ENCODE measurements at places on chromosomes 2 and 18.

- DNase-seq, result peak; percentile 48
Observed at GRCh38 chr2:42196403-42197267, 27.5 kb downstream of the EML4 start.

DNA sequence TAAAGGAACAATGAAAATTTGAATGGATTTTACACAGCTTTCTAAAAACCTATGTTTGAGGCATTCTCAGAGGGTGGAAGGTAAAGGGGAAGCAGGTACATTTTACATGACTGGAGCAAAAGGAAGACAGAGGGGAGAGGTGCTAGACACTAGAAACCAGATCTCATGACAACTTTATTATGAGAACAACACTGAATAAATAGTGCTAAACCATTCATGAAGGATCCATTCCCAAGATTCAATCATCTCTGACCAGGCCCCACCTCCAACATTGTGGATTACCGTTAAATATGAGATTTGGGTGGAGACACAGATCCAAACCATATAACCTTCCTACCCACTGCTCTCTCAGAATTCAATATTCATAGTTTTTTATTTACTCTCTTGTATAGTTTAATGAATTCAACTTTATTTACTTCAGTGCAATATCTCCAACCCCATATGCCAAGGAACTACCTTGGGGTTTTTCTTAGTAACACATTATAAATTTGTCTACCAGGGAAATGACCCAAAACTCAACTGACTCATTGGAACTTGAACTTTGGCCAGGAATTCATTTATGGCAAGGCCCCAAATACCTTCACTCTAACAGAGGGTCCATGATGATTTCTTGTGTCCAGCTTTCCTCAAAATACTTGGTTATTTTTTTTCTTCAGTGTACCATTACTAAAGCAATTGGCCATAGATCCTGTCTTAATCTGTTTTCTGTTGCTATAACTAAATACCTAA lies 317.8 kb downstream of the GULP1 start:
- DNase-seq, result no peak

GRCh38 chr2:50765146-50765545 lies 266.8 kb downstream of the NRXN1 start:
- DNase-seq, result no peak

DNA sequence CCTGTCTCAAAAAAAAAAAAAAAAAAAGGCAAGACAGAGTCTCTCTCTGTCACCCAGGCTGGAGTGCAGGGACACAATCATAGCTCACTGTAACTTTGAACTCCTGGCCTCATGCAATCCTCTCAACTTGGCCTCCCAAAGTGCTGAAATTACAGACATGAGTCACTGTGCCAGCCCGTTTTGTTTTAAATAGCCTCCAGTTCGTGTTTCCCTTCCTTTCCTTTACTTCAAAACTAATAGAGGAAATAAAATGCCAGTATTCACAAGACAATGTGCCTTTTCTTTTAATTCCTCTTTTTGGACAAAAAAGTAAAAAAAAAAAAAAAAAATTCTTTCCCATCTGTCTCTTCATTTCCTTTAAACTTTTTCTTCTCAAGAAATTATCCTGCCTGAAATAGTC lies 54.5 kb upstream of the ACMSD start:
- DNase-seq, result no peak

GRCh38 chr2:54468673-54469072 lies 12.5 kb downstream of the SPTBN1 start:
- no peak for DNase-seq

- no peak for DNase-seq
Observed at GRCh38 chr2:192123847-192124246, 70.9 kb downstream of the TMEFF2 start.

- DNase-seq, result no peak
Observed at GRCh38 chr2:215888680-215889079, 124.7 kb downstream of the MREG start.

GRCh38 chr2:168245074-168245825 lies 2.1 kb downstream of the STK39 start:
- DNase-seq, result no peak

- DNase-seq, result no peak
Observed at GRCh38 chr18:33735428-33735827, 157.4 kb downstream of the ASXL3 start.

DNA sequence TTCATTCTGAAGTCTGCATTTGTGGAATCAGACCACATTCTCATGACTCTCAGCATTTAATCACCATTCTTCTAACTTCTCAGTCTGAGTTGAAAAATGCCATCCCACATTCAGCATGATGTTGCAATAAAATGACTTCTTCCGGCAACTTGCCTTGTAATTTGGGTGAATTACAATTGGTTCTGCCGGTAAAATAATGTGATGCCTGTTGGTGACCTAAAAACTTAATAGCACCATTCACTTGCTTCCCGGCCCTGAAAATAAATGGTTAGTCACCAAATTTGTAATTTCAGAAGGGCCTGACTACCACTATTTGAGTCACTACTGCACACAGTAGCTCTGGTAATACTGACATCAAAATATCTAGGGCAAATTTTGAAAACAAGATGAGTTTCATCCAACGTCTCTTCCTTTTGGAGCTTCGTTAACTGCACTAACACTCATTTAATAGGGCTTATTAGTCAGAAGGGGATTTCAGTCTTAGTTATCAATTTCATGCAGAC lies 637.1 kb upstream of the CHAC2 start:
- DNase-seq, result no peak

- DNase-seq, result no peak
Observed at GRCh38 chr2:151087377-151087776, 174.3 kb downstream of the RBM43 start.

- DNase-seq, result no peak
Observed at GRCh38 chr2:228675646-228676045, 494.2 kb upstream of the SPHKAP start.

- no peak for DNase-seq
Observed at GRCh38 chr2:125855204-125855603, 800.8 kb upstream of the GYPC start.

DNA sequence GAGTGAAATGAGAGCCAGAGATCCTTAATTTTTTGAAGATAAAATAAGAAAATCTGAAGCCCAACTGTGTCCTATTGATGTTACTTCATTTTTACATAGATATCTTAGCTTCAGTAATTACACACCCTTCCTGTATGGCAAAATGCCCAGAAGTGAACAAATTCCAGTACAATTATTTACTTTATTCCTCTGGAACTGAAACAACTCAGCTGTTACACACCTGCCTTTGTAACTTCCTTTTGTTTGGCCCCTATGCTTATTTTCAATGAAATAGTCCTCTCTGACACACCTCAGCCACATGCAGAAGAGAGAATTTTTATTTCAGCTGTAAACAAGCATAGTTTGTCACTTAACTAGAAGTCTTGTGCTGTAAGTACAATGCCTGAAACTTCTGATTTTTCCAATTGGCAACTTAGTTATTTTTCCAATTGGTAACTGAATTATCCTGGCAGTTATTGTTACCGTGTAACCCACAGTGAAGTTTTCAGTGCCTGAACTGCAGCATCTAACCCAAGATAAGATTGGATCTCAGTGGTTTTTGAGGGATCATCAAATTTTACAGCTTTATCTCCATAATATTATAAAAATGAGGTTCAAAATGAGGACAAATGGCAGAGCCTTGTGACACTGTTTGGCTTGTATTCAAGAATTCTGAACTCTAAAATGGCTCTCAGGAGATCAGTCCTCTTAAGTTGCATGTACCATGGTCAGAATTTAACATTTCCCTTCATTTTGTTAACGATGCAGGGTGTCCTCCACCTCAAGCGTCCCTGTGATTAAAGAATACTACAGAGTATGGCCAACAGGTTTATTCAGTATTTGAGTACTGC lies 82.6 kb downstream of the PKP4 start:
- peak; percentile 54 for DNase-seq

- DNase-seq, result no peak
Observed at GRCh38 chr2:10245021-10245420, 57.7 kb upstream of the HPCAL1 start.

DNA sequence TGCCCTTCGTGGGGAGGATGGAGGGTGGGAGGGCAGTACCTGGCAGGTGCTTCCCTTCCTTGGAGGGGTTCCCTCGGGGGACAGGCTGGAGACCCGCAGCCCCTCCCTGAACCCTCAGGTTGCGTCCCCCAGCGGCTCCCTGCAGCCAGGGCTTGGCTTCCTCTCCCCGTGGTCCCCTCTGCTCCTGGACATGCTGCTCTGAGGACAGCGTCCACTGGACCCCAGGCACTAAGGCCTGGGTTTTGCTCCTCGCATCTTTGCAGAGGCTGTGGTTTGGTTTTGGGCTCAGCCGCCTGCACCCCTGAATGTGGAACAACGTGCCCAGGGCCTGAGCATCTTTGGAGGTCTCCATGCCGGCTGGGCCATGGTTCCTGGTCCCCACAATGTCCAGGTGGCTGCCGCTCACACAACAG lies 133.5 kb downstream of the PTGR3 start:
- no peak for DNase-seq

DNA sequence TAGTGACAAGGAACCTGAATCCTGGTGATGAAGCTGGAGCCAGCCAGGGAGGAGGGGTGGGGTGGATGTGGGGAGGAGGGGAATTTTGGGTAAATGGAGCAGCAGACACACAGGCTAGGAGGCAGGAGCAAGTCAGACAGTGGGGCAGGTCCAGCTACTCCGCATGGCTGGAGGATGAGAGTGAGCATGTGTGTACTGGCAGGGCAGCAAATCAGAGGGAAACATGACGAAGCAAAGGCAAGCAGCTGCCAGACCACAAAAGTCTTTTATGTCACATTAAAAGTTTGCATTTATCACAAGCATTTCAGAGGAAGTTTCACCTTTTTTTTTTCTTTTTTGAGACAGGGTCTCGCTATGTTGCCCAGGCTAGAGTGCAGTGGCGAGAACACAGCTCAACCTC lies 11.9 kb upstream of the KIDINS220 start:
- DNase-seq, result no peak

DNA sequence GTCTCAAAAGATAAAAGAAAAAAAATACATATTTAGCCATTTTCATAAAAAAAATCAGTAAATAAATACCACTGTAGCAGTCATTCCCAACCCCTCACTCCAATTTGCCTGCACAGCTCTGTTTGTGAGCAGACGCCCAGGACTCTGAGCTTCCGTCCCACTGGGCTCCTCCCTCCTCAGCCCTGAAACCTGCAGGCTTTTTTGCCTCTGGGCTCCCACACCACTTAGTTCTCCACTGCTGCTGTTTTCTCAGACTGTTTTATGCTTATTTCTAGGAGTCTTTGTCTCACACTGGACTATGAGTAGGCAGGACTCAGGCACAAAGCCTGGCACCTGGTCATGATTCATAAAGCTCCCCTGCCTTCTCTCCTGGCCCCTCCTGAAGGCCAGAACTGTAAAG lies 6.1 kb upstream of the CXCR1 start:
- no peak for DNase-seq

- DNase-seq, result no peak
Observed at GRCh38 chr18:78679031-78679430, 300.6 kb upstream of the SALL3 start.

- no peak for DNase-seq
Observed at GRCh38 chr2:124985270-124985669, 960.2 kb downstream of the CNTNAP5 start.

DNA sequence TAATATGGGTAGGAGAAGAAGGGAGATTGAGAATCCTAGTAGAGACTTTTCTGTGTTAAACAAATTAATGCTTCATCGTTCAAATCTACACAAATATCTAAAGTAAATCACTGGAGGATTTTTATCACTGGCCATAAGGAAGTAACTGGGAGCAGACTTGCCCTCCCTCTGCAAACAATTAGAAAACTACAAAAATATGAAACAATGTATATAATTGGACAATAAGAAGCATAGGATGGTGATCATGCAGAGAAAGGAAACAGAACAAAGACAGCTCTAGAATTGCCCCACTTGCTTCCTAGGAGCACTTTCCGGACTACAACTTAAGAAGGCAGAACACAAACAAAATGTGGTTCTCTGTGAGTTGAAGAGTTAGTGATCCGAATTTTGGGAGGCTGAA lies 452.7 kb upstream of the KLHL29 start:
- no peak for DNase-seq

DNA sequence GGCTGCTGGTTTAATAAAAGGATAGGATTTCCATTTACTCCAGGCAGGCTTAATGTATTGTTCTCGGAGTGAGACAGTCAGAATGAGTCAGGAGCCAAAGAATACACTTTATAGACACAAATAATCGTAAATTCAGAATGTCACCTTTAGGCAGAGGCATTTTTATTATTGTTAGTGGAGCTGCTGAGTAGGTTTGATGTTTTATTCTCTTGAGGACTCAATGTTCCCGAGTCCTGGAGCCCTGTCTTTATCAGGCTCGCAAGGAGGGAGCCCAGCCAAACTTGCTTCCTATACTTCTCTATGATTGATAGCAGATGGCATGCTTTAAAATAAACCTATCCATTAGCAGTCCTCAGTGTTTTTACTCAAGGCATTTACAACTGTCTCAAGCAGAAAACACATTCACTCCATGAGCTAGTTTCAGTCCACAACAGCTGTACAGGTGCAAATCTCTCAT lies 492.3 kb upstream of the ZEB2 start:
- no peak for DNase-seq

GRCh38 chr2:201450954-201451291 lies 335 bp downstream of the TRAK2 start:
- DNase-seq, result no peak

GRCh38 chr18:38972571-38972970 lies 1407.0 kb upstream of the CELF4 start:
- no peak for DNase-seq

- no peak for DNase-seq
Observed at GRCh38 chr2:137846993-137847392, 117.3 kb upstream of the HNMT start.

DNA sequence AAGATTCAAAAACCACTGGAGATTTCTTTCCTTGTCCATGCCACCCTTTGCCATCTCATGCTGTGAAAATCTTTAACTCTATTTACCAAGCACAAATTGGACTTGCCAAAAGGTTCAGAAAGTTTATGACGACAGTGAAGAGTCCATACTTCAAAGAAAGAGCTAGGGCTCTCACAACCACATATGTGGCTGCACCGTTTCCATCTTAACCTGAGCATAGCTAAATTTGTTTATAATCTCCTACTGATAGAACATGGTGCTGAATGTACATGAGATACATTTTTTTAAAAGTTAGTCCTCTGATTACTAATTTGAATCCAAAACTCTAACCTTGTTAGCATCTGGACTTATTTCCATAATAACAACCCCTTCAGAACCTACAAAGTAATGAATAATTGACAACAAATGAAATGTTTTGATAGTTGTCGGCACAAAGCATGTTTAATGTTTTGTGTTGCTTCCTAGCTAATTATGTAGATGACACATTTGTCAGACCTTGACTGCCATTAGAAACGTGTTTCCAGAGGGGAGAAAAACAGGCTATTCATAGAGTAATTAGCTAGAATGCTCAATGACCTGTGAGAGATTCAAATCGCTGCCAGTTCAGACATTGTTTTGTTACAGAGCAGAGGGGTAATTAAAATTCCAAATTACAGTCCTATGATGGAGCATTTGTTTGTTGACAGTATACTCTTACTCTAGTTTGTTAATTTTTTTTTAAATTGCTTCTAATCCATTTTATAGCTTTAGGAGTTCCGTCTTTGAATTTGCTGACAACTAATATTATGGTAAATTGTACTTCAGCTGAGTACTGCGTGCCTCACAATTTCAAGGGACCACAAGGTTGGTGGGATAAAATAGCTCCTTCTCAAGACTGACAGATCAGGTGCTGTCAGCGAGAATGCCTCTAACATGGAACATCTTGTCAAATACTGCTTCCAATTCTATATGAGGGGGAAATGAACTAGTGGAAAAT lies 31.8 kb downstream of the ARHGAP15 start:
- DNase-seq, result no peak

Measured in mucosa of gallbladder (tissue), 1 donor.